ENCODE measurements at places on chromosomes 2 and 18.

- no peak for DNase-seq
Measured at GRCh38 chr2:239682518-239682917, 281.7 kb upstream of the HDAC4 start.

DNA sequence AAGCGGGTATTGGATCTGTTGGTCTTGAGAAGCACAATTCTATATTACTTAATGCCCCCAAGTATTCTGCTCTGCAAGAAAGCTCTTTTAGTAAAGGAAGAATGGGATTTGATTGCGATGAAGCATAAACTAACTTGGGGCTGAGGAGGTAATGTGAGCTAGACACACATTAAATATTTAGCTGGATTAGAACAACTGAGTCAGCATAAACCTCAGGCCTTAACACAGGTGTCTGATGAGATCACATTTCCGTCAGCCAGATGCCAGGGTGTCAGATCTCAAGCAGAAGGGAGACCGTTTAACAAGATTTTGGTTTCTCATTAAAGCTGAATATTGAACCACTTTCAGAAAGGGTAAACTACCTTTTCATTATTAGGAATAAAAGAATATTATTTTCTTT is 94.5 kb downstream of the GYPC start:
- DNase-seq = no peak

DNA sequence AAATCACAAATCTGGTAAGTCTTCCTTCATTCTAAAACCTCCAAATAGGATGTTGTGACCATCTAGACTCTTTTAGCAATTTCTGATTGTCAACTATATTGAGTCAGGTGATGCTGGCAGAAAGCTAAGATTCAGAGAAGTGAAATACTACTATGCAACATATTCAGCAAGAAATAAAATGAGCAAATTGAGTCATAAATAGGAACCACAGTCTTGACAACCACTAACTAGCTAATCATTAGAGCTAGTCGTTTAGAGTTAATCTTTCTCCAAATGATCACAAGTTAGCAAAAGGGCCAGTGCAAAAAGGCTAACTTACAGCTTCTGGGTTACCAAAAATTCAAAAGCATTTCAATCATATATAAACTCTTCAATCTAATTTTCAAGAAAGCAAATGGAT is 54.5 kb downstream of the ROCK1 start:
- DNase-seq = no peak

DNA sequence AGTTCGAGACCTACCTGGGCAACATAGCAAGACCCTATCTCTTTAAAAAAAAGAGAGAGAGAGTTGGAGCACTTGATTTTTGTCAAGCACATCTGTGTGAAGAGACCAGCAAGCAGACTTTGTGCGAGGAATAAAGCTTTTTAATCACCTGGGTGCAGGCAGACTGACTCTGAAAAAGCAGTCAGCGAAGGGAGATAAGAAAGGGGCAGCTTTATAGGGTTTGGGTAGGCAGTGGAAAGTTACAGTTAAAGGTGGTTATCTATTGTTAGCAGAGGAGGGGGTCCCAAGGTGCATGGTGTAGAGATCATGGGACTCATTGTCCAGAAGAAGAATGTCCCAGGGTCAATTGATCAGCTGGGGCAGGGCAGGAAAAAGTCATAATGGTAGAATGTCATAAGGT is 34.4 kb downstream of the NCL start:
- DNase-seq = no peak

- no peak for DNase-seq
Measured at GRCh38 chr2:236464140-236464539, 105.5 kb upstream of the ACKR3 start.

DNA sequence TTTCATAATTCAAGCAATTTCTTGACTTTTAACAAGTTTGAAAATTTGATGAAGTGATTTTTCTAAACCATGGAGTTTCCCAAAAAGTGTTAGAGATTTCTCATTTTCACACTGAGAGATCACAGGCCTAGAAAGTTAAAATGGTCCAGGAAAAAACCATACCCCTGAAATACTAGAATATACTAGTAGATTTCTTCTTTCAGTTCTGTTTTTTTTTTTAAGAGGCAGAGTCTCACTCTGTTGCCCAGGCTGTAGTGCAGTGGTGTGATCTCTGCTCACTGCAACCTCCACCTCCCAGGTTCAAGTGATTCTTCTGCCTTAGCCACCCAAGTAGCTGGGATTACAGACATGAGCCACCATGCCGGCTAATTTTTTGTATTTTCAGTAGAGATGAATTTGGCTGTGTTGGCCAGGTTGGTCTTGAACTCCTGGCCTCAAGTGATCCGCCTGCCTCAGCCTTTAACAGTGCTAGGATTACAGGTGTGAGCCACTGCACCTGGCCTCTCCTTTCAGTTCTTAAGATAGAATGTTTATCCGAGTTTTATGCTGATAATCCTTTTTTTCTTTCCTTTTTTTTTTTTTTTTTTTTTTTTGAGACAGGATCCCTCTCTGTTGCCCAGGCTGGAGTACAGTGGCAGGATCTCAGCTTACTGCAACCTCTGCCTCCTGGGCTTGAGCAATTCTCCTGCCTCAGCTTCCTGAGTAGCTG is 14.4 kb downstream of the MTHFD2 start:
- no peak for DNase-seq

DNA sequence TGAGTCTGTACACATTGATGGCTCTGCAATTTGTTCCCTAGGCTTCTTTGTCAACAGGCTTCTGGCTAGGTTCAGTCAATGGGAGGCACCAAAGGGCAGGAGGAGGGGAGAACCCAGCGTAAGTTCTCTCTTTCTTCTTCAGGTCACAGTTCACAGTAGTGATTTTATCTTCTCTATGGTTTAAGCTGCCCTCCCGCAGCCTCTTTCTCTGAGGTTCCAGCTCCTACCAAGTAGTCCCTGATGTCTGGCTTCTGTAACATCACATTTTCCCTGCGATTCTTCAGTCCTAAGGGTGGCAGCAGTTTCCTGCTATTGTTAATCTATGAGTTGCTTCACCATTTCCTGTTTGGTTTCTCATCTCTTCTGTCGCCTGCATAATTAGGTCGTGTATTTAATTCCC is 107.4 kb downstream of the CPO start:
- no peak for DNase-seq

DNA sequence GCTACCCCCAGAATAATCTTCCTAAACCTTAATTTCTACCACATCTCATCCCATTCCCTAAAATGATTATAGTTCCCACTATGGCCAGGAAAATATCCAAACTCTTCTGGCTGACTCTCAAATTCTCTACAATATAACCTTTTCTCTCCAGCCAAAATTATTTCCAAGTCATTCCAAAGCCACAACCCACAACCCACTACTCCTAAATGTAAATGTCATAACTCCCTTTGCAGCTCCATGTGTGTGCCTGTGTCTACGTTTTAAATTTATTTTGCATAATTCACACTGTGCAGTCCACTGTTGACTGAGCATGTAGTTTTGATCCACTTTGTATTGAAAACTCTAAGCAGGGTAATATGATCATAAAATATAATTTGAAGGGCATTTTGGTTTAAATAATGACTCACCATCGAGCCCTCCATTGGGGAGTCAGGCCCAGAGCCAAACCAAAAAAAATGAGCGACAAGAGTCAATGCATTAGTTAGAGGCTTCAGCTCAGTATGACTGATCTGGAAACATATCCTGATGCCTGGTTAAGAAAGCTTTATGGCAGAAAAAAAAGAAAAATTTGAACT is 171.0 kb downstream of the AFF3 start:
- DNase-seq = no peak

- DNase-seq = no peak
Measured at GRCh38 chr18:78871618-78872017, 108.0 kb upstream of the SALL3 start.
